ENCODE measurements at places on chromosomes 11 and 22.

DNA sequence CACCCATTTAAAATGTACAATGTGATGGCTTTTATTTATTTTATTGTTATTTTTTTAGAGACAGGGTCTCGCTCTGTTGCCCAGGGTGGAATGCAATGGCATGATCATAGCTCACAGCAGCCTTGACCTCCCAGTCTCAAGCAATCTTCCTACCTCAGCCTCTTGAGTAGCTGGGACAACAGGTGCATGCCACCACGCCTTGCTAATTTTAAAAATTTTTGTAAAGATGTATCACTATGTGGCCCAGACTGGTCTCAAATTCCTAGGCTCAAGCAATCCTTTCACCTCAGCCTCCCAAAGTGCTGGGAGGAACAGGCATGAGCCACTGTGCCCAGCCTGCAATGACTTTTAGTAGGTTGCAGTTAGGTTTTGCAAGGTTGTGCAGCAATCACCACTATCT lies 14.3 kb downstream of the CLDN5 start:
- no peak for DNase-seq

DNA sequence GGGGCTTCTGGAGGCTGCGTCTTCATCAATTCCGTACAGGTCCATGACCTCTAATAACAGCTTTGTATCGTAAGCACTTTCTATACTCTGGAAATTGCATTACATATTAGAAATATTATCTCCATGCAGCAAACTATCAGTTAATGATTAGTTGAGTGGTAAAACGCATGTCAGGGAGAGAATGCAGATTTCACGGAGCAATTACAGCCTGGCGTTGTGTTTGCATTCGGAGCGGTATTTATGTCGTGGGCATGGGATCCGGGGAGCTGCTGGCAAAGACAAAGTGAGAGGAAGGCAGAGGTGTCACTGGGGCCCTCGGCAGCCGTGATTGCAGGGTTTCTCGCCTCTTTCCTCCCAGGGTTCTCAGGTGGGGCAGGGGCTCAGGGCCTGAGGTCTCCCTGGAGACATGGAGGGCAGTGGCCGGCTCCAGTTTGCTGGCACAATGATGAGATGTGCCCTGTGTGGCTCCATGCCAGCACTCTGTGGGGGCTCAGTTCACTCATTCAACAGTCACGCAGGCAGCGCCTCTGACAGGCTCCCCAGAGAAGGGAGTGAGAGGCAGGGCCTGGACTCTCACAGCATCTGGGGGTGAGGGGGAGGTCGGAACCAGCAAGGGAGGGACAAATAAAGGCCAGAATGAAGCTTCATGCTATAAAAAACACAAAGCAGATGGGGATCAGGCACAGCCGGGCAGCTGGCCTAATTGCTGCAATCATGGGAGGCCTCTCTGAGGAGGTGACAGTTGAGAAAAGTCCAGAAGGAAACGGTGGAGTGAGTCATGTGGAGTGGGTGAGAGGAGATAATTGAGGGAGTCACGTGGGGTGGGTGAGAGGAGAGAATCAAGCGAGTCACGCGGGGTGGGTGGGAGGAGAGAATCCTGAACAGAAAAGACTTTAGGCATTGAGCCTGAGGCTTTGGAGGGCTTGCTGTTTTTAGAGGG lies 1002.7 kb downstream of the BRD1 start:
- no peak for DNase-seq

GRCh38 chr22:36961626-36962025 lies 48.2 kb downstream of the CSF2RB start:
- no peak for DNase-seq

DNA sequence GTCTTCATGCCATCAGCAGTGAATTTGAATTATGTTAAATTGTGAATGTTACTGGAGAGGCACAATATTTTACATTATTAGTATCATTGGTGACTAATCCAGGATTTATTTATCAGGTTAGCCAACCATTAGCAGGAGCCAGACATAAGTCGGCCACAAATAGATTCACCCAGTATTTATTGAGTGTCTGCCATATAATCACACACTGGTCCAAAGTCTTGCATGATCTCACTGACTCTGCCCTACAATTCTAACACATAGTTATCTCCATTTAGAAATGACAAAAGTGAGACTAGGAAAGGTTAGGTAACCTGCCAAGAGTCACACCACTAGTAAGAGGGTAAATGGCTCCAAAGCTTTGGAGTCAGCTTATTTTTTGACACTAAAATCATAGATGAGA lies 179.6 kb downstream of the BLID start:
- no peak for DNase-seq

DNA sequence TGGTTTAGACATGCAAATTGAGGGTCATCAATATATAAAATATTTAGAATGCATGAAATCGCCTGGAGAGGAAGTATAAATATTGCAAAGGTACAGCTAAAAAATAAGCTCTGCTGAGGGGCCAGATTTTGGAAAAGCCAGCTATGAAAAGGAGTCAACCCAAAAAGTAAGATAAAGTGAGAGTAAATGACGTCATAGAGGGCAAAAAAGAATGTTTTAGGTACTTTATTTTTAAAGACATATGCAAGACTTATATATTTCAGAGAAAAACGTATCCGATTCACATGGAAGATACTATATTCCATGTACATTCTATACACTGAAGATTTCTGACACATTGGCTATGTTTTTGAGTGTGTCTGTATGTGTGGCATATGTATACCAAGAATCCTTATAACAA lies 13.6 kb downstream of the GRM5 start:
- no peak for DNase-seq

- peak; percentile 25 for DNase-seq
These were observed 74.2 kb downstream of the ZBTB16 start for GRCh38 chr11:114133548-114134329.

DNA sequence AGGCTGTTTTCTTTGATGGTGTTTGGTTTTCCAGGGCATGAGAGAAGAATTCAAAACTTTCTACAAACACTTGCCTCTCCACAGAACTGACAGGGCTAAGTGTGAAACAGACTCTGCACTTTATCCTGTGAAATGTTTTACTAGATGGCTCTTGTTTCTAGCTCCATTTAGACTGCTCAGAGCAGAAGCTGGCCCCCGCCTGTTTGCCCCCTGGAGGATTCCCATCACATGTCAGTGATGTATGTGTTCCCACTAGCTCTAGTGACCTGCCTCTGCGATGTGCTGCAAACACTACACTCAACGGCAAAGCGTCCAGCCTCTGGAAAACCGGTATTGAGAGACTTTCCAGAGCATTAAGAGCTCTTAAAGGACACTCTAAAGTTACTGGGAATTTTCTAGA lies 41.4 kb upstream of the PCF11 start:
- no peak for DNase-seq

Measured in adipocyte (in vitro differentiated cells).